Endothelial cell (in vitro differentiated cells): ENCODE measurements at places on chromosomes 13 and 19.

- DNase-seq: no peak
Observed at GRCh38 chr19:21158523-21159135, 16.8 kb downstream of the ZNF431 start.

DNA sequence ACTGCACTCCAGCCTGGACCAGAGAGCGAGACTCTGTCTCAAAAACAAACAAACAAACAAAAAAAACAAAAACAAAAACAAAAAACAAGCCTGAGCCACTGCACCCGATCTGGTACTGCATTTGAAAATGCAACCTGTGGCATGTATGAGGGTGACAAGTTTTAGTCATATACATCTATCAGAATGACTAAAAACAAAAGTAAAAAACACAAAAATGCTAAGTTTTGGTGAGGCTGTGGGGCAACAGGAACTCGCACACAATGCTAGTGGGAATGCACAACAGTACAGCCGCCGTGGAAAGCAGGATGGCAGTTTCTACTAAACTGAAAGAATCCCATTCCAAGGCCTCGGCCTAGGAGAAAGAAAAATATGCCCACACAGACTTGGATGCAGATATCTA, 7.8 kb downstream of the EBPL start:
- no peak for DNase-seq

- no peak for DNase-seq
Observed at GRCh38 chr19:39133431-39134270, 8.1 kb downstream of the PAK4 start.

DNA sequence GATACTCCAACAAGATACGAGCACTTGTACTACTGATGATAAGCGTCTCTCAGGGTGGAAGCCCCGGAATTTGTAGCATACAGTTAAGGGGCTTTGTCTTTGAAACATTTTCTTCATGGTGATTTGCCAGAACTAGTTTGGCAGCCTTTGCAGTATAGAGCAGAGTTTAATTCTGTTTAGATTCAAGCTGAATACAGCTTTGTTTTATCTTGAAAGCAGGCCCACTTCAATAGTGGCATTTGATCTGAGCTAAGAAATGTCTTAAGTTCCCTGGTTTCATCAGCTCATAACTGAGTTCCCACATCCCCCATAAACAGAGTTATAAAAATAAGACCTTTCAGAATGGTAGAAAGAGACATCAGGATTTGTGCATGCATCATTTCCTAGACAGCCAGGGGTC, 125.9 kb downstream of the MIPEP start:
- no peak for DNase-seq

GRCh38 chr19:41095703-41096102, 7.5 kb downstream of the CYP2A13 start:
- no peak for DNase-seq

GRCh38 chr13:91567485-91568207, 169.2 kb downstream of the GPC5 start:
- no peak for DNase-seq

DNA sequence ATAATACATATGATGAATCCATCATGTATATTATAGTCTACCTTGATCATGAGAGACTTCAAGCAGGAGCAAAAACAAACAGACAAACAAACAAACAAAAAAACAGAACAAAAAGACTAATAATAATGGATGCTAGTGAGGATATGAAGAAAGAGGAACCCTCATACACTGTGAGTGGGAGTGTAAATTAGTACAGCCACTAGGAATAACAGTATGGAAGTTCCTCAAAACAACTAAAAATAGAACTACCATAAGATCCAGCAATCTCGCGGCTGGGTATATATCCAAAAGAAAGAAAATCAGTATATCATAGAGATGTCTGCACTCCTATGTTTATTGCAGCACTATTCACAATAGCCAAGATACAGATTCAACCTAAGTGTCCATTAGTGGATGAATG, 7.0 kb upstream of the DLEU7 start:
- no peak for DNase-seq

DNA sequence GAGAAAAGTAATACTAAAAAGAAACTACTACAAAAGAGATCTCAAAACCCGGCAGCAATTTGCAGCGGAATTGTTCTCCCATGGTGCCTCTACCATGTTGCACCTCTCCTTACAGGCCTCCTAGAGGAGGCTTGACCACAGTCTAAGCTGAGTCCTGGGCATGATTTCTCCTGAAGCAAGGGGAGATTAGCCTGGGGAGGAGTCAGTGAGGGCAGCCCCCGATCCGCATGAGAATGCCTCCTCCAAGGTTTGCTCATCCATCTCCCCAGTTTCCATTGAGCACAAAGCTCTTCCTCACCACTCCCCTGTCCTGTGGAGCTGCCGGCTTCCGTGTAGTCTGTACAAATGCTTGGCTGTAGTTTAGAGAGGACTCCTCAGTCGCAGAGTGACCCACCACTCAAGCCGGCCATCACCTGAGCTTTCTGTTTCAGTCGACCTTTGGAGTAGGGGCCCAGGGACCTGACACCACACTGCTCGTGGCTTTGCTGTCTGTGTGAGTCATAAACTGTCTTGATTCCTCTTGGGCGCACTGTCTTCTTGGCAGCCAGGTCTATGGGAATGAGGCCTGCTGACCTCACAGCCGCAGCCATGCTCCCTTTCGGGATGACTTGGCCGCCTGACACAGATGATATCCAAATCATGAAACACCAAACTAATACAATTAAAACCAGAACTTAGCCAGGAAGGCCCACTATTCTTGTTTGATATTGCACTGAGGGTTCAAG, 72.3 kb downstream of the C1QTNF9 start:
- DNase-seq: no peak

GRCh38 chr19:12574036-12574435, 22.8 kb upstream of the ZNF564 start:
- DNase-seq: no peak

- DNase-seq: peak; percentile 66
Observed at GRCh38 chr19:41696402-41697197, 8.5 kb upstream of the CEACAM7 start.
